ENCODE measurements at places on chromosomes 13 and 19. TPM values are rescaled to one million over a fixed set of nuclear protein-coding genes. Genes with fewer than 3 reads are reported as not detected.

DNA sequence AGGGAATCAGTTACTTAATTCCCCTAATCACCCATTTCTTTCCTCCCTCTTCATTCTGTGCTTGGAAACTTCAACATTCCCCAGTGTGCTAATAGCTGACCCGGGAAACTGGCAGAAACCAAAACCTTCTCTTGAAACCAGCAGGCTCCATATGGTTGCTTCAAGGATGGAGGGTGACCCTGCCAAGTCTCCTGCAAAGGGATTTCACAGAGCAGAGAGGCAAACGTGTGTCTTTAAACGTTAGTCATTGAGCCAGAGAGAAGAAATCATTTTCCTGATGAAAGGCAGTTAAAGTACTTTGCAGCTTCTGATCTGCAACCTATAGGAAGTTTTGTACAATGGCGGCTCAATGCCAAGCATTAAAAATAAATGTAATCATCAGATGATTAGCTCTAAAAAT lies 220.9 kb downstream of the POU4F1 start:
- DNase-seq: no peak

The ZNF729 gene
- total RNA-seq: not detected

- DNase-seq: no peak
Observed at GRCh38 chr19:46426506-46427162, 2.1 kb downstream of the PNMA8C start.

- peak; percentile 38 for DNase-seq
Observed at GRCh38 chr13:77565635-77566034, 30.1 kb downstream of the SCEL start.

The FFAR2 gene
- total RNA-seq: not detected

The NKG7 gene
- total RNA-seq: not detected

- DNase-seq: no peak
Observed at GRCh38 chr19:47765523-47766358, 12.8 kb upstream of the SELENOW start.

The FAM124A gene
- 2.8 TPM for total RNA-seq

Data from A172 (cell line).